ENCODE measurements at places on chromosomes 2 and 18. TPM values are rescaled to one million over a fixed set of nuclear protein-coding genes. Genes with fewer than 3 reads are reported as not detected.

Gene VIL1
- polyA plus RNA-seq: not detected

Gene RGPD4
- polyA plus RNA-seq: 0.03 TPM

Gene MBD5
- 19.2 TPM for polyA plus RNA-seq

Gene VSNL1
- 4.9 TPM for polyA plus RNA-seq

Gene DSG4
- polyA plus RNA-seq: not detected

Gene PTPRM
- polyA plus RNA-seq: 85.4 TPM

Gene KIDINS220
- polyA plus RNA-seq: 63.4 TPM

Gene DHX57
- polyA plus RNA-seq: 17.0 TPM

Gene RAB6D
- 1.2 TPM for polyA plus RNA-seq

GRCh38 chr2:104026725-104027124 lies 827.2 kb upstream of the POU3F3 start:
- DNase-seq: no peak

GRCh38 chr2:44972771-44973535 lies 31.5 kb downstream of the SIX3 start:
- no peak for DNase-seq

DNA sequence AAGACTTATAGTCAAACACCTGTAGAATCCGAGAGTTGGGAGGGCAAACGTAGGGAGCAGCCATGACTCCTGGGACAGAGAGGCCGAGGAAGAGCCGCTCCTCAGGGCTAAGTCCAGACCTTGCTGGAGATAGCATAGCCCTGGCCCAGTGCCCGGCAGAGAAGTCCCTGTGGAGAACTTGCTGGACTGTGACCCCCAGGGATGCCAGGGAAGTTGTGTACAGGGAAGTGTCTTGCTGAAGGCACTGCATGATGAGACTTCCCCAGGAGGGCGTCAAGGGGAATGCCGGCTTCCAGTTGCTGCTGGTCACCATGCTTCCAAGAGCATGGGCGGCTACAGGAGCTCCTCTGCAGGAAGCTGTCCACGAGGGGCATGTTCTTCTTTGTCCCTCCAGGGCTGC lies 8.6 kb upstream of the CNDP1 start:
- DNase-seq: no peak

DNA sequence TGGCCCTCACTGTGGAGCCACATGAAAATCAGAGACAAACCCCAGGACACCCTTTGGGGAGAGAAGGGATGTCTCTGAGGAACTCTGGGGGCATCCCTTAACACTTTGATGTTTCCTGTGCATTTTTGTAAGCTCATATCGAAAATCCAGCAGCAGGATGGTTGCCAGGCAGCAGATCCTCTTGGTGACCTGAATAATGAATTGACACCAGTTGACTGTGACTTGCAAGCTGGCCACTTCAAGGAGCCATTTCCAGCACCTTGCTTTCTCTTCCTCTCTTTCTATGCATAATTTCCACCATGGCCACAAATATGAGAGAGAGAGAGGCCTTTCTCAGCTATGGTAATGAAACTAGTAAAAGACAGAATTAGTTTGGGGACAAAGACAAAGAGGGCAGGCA lies 91.7 kb downstream of the NRP2 start:
- DNase-seq: no peak

- DNase-seq: no peak
Observed at GRCh38 chr18:9943311-9943710, 29.5 kb downstream of the VAPA start.

- no peak for DNase-seq
Observed at GRCh38 chr2:128280158-128280871, 38.4 kb downstream of the HS6ST1 start.

DNA sequence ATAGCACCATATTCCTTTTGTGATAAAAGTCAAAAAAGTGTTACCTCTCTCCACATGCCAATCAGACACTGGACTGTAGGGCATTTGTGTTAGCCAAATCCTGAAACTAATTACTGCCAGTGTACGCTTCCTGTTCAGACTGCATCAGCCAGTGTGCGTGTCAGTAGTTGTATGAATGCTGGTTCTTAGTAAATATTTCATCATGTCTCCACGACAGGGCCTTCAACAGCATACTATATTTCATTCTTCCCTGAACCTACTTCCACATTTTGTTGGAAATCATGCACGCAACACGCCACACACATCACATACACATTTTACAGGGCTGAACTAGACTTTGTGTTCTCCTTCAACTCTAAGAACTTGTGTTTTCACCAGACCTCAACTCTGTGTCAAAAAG lies 77.5 kb downstream of the EPB41L3 start:
- no peak for DNase-seq

GRCh38 chr2:96498021-96498431 lies 7.1 kb downstream of the NEURL3 start:
- DNase-seq: no peak

DNA sequence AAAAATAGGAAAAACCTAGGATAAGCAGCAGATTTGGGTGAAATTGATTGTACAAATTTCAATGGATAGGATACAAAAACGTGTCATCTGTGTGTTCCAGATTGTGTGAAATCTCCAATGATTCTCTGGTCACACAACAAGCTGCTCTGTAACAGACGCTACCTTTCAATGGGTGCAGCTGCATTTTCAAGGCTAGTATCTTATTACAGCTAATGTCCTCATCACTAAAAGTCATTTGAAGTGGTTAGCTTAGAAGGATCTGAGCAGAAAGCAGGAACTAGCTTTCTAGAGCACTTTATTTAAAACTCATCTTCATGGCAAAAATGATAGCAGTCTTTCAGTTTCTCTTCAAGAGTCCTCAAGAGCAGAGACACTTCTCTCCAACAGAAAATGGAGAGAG lies 364.6 kb downstream of the LRP1B start:
- DNase-seq: no peak

DNA sequence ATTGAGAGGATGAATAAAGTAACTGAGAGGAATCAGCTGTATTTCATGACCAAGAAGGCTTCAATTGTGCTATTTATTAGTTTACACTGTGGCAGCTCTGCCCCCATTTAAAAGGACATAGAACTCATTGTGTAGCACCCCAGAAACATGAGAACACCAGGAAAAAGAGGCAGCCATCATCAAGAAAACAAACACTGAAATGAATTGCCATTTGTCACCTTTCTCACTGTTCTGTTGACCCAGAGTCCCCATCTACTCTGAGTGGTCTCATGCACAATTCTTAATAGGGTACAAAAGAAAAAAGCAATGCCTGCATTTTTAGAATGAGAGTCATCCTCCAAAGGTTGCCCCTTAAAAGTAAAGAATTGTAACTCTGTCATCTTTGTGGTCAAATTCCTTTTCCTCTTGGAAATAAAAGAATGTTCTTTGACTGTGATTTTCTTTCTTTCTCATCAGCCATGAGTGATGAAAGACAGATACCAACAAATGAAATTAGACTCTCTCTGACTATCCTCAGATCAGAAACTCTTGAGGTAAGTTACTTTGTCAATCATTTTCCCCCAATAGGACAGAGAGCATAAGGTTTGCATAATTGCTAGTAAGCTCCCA lies 1941.9 kb upstream of the PIK3C3 start:
- DNase-seq: no peak

GRCh38 chr2:163591461-163591860 lies 144.3 kb downstream of the FIGN start:
- DNase-seq: no peak

DNA sequence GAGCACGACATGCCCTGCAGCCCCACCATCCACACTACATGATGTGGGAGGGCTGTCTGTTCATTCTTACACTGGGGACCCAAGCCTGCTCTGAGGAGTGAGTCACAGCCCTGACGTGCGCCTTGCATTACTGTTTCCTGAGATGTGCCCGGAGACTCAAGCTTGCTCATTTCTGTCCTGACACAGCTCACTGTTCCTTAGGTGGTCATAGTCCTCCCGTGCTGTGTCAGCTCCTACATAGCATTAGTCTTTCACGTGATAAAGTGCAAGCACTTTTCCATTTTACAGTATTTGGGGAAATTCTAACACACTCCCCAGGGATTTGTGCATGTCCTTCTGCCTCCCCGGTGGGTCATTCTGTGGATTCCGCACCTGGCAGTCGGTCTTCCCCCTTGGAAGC lies 46.2 kb upstream of the TRIM43B start:
- no peak for DNase-seq

DNA sequence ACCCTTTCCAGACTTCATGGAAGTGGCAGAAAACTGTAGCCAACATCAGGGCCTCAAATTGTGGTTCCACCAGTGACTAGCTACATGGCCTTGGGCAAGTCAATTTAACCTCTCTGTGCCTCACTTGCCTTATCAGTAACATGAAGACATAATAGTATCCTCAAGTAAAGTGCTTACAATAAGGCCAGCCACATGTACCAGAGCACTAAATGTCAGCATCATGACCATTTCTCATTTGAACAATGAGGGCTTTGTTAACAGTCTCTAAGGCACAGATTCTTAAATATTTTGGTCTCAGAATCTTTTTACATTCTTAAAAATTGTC lies 5.8 kb upstream of the KCMF1 start:
- no peak for DNase-seq

- no peak for DNase-seq
Observed at GRCh38 chr2:174914853-174915760, 90.1 kb downstream of the CHN1 start.

- no peak for DNase-seq
Observed at GRCh38 chr2:39779341-39779851, 338 bp upstream of the THUMPD2 start.

GRCh38 chr2:113324684-113325160 lies 46.0 kb upstream of the PAX8 start:
- DNase-seq: no peak

DNA sequence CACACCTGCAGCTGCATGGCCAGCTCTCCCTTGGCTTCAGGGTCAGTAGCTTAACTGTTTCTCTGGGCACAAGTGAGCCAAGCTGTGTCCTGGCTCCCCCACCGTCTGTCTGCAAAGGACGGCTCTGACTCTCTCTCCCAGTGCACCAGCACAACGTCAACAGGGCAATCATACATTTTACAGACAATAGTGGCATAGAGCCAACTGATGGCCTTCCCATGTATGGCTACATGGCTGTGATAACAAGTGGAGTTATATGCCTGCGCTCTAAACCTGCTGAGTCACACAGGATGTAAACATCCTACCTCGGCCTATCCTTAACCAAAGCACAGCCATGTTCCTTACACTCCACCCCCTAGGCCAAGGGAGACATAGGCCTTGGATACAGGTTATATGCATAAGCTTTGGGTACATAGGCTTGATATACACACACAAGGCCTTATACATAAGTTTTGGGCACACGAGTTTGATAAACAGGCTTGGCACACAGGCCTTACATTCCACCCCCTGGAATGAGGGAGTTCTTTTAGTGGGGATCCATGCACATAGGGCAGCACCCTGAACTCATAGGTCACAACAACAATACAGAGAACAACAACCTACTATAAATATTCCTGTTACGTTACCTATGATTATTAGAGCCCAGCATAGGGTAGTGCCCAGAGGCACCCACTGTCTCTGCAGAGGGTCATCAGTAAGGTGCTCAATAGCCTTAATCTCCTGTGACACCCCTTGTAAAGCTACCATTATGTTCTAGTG lies 17.7 kb downstream of the PHOSPHO2 start:
- DNase-seq: no peak

DNA sequence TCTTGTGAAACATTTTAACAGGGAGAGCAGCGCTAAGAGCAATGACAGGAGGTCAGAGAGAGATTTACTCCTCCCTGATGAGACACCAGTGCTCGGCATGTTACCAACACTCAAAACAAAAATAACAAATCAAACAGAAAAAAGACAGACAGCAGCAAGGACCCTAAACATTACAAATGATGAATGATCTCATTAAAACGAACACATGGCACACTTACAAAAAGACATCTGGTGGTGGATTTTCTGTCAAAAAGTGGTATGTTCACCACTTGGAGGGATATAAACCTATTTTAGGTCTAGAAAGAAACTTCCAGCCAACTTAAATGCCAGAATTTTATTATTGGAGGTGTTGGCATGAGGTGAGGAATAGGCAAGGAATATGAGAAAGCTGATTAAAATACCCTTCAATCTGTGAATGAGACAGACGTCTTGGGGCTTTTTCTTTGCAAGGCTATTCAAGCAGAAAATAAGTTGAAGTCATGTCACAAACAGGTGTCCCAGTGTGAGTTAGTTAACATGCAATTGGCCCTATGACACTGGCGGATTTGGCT lies 112.8 kb downstream of the PRELID3A start:
- DNase-seq: no peak

- no peak for DNase-seq
Observed at GRCh38 chr18:25457601-25458000, 105.6 kb upstream of the ZNF521 start.

DNA sequence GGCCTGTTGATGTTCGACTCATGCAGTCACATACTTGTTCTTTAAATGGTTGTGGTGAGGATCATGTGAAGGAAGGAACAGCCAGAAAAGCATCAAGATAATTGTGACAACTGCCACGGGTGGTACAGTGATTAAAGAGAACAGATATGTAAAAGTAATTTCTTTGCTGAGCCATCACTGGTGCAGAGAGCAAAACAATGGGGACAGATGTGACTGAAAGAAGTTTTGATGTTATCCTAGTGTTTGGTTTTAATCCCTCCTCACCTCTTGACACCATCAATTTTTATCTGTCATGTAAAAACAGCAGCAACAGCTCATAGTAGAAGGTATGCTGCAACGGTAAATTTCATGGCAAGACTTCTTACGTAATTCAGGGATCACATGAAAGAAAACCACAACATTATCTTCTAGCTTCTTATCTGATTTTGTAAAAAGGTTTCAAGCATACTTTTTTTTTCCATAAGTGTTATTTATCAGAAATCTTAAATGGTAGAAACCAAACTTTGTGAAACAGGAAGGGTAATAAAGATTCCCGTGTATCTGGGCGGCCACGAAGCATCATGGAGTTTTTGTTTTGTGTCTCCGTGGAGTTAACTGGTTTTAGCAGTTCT lies 65.2 kb downstream of the PLCL1 start:
- no peak for DNase-seq

DNA sequence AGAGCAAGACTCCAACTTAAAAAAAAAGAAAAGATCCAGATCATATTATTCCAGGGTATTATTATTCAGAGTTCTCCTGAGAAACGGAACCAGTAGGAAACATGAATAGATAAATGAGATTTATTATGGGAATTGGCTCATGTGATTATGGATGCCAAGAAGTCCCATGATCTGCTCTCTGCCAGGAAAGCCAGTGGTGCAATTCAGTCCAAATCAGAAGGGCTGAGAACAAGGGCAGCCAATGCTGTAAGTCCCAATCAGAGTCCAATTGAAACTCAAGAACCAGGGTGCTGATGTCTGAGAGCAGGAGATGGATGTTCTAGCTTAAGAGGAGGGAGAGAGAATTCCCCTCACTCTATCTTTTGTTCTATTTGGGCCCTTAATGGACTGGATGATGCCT lies 7.8 kb downstream of the SCYGR2 start:
- DNase-seq: no peak

GRCh38 chr2:60862642-60863041 lies 18.7 kb upstream of the REL start:
- DNase-seq: no peak

GRCh38 chr2:8486141-8486540 lies 195.7 kb upstream of the ID2 start:
- no peak for DNase-seq

DNA sequence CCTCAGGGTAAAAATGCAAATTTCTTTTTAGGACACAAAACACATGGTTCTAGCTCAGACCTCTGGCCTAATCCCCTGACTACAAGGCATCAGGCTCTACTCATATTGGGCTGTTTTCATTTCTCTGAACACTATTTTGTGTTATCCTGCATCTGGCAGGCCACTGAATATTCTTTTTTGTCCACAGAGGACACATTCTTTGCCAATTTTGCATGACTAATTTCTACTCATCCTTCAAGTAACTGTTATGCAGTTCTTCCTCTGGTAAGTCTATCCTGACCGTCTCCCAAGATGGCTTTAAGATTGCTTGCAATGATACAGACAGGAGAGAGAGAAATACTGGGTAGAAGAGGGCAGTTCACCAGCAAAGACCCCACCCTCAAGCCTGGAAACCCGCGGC lies 107.6 kb upstream of the RGPD4 start:
- no peak for DNase-seq

- no peak for DNase-seq
Observed at GRCh38 chr2:227739351-227739750, 6.3 kb upstream of the SCYGR8 start.
